ENCODE measurements at places on chromosomes 3 and 15. TPM values are rescaled to one million over a fixed set of nuclear protein-coding genes. Genes with fewer than 3 reads are reported as not detected.

The GPR171 gene
- not detected for total RNA-seq

The PRSS50 gene
- not detected for total RNA-seq

The ZNF385D gene
- total RNA-seq = 0.66 TPM

The CPLX3 gene
- not detected for total RNA-seq

The CSTA gene
- 2.6 TPM for total RNA-seq

The OR5H6 gene
- total RNA-seq = not detected

The MAN2C1 gene
- 156 TPM for total RNA-seq

The ARPIN gene
- 12.7 TPM for total RNA-seq

The CHRFAM7A gene
- 0.17 TPM for total RNA-seq

The TRMT10C gene
- total RNA-seq = 34.8 TPM

The RARRES1 gene
- 232 TPM for total RNA-seq

The LTF gene
- not detected for total RNA-seq

The ACP3 gene
- 0.99 TPM for total RNA-seq

All from smooth muscle cell of trachea (primary cell).